ENCODE measurements at places on chromosomes 16 and 17.

DNA sequence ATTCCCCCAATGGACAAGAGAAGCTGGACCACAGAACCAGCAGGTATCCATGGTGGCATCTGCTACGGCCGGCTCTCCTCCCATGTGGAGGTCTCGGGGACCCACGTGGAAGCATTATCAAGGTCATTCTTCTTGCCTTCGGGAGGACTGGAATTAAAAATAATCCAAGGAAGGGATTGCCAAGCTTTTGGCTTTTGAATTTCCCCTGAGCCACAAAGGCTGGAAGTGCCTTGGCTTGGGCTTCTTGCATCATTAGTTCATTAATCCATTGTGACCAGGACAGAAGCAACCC is 16.1 kb downstream of the NAGPA start:
- no peak for DNase-seq

- no peak for DNase-seq
Measured at GRCh38 chr16:47017636-47018035, 44.2 kb upstream of the DNAJA2 start.

GRCh38 chr16:60329108-60329507 is 1595.0 kb upstream of the GOT2 start:
- DNase-seq: no peak

DNA sequence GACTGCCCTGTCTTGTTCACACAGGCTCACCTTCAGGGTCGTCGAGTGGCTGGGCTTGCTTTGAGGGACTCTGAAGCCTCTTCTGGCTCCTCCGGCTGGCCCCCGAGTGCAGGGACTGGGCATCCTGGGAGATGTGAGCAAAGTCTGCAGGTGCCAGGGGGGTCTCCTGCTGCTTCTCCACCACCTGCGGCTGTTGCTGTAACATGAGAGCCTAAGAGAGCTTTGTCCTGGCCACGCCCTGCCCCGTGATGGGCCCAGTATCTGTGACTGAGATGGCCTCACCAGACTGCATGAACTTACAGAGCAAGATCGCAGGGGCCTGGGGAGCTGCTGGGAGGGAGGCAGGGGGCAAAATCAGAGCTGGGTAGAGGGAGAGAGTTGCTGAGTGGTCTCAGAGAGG is 12.5 kb downstream of the ERN2 start:
- peak; percentile 16 for DNase-seq

DNA sequence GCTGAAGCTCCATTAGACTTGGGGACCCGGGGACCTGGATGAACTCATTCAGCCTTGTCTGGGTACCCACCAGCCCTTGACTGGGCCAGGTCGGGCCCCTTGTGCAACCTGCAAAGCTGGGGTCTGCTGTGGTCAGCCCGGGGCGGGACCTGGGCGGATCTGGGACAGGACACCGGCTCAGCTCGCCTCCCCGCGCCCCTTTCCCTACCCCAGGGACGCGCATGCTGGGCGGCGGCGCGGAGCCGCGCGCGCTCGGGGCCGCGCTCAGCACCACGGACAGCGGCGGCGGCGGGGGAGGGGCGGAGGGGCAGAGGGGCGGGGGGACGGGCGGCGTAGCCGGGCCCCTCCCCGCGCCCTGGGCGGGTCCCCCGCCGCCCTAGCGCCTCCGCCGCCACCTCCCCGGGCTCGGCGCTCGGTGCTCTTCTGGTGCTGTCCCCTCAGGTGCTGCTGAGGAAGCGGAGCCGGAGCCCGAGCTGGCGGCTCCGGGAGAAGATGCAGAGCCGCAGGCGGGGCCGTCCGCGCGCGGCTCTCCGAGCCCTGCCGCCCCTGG is 7.4 kb downstream of the ACD start:
- DNase-seq: no peak

- DNase-seq: no peak
Measured at GRCh38 chr17:42067371-42068091, 17.1 kb upstream of the C17orf113 start.

- DNase-seq: no peak
Measured at GRCh38 chr17:31722251-31723056, 136.6 kb downstream of the COPRS start.

GRCh38 chr16:11408216-11408615 is 63.0 kb downstream of the RMI2 start:
- no peak for DNase-seq

GRCh38 chr16:90020838-90021382 is 1.7 kb upstream of the DBNDD1 start:
- no peak for DNase-seq

GRCh38 chr17:82300707-82301270 is 16.6 kb downstream of the CD7 start:
- peak; percentile 24 for DNase-seq

DNA sequence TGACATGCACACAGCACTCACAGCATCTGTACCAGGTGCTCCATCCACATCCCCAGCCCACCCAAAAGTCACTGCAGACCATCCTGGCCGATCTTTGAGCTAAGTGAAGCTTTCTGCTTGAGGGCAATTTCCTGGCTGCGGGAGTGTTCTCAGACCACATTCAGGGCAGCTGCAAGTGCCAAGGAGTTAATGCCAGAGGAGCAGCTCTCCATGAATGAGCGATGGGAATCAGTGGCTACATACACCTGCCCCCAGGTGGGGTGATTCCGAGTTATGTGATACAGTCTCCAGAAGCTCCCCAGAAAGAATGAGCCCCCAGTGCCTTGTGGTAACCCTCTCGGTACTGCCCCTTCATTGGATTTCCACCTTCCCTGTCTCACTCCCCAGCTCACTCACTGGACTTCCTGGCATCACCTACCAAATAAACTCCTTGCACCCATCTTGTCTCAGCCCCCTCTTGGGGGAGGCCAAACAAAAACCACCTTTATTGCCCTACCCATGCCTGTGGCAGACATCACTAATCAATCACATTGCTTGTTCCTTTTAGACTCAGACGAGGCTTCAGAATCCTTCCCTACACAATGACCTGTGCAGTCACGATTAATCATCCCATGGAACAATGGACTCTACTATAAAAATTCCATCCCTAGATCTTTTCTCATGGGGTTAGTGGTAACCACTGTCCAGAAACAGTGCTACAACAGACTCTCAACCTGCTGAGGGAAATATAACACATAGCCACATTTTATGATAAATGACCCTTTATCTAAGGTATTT is 121.1 kb downstream of the IRX5 start:
- DNase-seq: no peak

DNA sequence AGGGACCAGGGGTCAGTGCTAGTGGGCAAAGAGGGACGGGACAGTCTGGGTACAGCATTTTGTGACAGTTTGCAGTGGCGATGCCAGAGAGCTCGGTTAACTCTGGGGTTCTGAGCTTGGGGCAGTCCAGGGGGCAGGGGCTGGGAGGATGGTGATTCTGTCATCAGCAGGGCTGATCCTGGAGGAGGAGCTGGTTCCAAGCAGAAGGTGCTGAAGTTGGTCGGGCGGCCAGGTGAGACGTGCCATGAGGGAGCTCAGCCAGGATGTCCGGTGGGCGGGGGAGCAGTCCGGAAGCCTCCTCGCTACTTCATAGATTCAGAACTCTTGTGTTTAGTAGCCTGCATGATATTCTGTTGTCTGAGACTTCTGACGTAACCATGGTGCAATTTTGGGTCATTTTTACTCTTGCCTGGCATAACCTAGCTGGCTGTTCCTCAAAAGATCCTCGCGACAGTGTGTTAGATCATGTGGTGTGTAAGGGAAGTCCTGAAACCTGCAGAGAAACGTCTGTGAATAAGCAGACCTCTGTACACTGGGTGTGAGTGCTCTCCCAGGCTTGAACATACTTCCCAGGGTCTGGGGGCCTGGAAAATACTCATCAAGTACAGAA is 122.0 kb downstream of the CLEC16A start:
- DNase-seq: no peak

DNA sequence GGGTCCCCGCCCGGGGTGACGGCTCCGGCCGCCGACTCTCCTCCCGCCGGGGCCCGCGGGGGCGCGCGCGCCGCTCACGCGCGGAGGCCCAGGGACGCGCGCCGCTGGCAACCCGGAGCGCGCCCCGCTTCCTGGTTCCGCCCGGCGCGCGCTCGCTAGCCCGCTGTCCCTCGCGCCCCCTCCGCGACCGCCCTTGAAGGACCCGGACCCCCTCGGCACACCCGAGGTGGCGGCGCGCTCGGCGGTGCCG is at the start of gene STAT5B:
STAT5B (minus strand) TSS at position 33 of the 250 bp plus-strand sequence. CDS start 44,264 bp downstream, outside the sequence.
- DNase-seq: peak; percentile 32

DNA sequence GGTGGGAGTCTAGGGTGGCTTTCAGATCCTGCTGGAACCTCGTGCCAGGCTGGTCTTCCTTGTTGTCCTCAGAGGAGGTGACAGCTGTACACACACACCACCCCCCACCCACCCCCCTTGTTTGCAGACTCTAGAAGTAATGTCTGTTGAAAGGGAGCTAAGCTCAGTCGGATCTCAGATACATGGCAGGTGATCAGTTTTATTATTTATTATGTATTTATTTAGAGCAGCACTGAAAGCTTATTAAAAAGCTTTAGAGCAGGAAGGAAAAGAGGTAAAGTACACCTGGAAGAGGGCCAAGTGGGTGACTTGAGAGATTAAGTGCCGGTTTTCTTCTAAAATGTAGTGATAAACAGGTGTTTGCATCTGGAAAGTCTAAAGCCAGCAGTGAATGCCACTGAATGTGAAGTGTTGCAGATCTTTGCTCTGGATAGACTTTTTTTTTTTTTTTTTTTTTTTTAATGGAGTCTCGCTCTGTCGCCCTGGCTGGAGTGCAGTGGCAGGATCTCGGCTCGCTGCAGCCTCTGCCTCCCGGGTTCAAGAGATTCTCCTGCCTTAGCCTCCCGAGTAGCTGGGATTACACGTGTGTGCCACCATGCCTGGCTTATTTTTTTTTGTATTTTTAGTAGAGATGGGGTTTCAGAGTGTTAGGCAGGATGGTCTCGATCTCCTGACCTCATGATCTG is 40.2 kb downstream of the FOXK2 start:
- DNase-seq: no peak

GRCh38 chr17:29588562-29589411 is 661 bp downstream of the GIT1 start:
- peak; percentile 58 for DNase-seq

GRCh38 chr17:63528183-63528582 is 5.0 kb downstream of the KCNH6 start:
- no peak for DNase-seq

DNA sequence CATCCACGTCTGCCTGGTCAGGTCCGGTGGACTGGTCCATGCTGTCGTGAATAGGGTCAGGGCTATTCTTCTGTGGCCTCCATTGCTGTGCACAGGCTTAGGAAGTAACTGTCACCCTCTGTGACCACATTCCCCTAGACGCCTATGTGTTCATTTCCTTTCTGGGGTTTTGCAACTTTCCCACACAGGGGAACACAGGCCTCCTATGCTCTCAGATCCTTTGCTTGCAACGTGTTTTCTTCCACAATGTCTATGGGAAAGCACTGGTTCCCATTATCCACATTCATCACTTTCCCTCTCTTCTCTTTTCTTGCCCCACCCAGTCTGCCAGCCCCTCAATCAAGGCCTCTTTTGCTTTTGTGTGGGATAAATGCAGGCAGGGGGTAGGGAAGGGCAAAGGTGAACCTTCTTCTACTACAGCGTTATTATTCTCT is 43.2 kb upstream of the DNAJA2 start:
- DNase-seq: no peak

DNA sequence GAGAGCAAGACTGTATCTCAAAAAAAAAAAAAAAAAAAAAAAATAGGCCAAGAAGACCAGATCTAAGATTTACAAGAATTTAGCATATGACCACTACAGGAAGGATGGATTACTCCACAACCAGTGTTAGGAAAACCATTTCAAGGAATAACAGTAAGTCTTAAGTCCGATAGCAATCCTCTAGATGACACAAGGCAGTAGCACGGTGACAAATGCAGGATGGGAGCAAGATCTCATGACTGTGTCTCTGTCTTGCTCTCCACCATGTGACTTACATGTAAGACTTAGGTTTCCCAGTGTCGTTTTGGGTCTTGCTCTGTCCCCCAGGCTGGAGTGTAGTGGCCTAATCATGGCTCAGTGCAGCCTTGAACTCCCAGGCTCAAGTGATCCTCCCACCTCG is 27.8 kb downstream of the C16orf96 start:
- no peak for DNase-seq

- DNase-seq: no peak
Measured at GRCh38 chr16:83599789-83600462, 207.9 kb upstream of the HSBP1 start.

DNA sequence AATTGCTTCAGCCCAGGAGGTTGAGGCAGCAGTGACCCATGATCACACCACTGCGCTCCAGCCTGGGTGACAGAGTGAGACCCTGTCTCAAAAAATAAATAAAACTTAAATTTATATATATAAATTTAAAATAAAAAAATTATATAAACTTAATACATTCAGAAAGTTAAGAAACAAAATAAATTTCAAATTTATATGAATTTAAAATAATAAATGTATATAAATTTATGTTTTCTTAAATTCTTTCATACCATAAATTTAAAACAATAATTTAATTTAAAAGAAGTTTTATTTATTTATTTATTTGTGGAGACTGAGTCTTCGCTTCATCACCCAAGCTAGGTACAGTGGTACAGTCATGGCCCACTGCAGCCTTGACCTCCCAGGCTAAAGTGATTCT is 20.2 kb downstream of the LYRM1 start:
- no peak for DNase-seq

DNA sequence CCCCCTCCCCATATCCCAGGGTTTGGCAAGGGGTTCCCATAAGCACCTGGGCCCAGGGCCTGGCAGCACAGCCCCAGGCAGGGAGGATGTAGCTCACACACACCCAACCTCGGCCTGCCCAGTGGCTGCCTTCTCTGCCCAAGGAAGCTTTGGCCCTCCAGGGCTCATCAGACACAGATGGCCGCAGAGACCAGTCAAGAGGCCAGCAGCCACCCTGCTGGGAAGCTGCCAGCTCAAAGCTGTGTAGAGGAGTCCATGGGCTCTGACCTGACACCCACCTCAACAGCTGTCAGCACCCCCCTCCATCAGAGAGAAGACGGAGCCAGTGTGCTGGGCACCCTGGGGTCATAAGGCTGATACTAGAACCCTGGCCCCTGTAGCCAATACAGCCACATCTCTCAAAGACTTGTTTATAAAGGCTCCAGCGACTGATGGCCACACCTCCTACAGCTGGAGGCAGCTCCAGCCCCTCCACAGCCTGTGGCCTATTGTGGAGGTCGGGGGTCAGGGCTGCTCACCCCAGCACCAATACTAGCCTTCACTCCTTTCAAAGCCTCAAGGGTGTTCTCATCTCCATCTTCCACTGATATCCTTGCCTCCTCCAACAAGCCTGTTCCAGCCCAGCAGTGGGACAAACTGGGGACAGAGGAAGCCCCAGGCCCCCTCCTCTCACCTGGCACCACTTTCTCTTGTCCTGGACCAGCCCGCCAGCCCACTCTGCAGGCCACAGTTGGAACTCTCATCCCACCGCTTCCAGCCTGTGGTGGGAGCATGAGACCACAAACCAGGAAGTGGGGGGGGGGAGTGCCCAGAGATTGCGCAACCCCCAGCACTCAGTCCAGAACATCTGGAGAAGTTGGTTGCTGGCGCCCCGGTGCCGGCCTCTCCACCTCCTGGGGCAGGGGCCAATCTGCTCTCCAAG is 2.2 kb upstream of the MPG start:
- DNase-seq: no peak

DNA sequence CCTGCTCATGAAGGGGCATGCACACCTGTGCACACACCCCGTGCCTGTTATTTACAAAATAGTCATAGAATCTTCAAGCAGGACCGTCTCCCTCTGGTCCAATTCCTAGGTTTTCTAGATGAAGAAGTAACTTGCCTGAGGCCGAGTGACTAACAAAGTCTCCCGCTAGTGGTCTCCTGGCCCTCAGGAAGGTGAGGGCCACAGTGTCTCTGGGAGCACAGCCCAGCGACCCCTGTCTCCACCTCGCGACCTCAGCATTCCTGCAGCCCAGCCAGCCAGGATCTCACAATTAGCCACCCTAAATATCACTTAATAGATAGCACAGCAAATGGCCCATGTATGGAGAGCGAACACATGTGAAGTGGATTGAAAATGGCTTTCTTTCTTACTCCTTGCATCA is 30.5 kb upstream of the CACNG1 start:
- DNase-seq: no peak

- no peak for DNase-seq
Measured at GRCh38 chr16:56679078-56679730, 3.1 kb upstream of the MT1X start.

Data from NCI-H526 treated with DMSO at 0.1 percent for 48 hours (cell line).